ENCODE measurements at places on chromosomes 6 and 20.

DNA sequence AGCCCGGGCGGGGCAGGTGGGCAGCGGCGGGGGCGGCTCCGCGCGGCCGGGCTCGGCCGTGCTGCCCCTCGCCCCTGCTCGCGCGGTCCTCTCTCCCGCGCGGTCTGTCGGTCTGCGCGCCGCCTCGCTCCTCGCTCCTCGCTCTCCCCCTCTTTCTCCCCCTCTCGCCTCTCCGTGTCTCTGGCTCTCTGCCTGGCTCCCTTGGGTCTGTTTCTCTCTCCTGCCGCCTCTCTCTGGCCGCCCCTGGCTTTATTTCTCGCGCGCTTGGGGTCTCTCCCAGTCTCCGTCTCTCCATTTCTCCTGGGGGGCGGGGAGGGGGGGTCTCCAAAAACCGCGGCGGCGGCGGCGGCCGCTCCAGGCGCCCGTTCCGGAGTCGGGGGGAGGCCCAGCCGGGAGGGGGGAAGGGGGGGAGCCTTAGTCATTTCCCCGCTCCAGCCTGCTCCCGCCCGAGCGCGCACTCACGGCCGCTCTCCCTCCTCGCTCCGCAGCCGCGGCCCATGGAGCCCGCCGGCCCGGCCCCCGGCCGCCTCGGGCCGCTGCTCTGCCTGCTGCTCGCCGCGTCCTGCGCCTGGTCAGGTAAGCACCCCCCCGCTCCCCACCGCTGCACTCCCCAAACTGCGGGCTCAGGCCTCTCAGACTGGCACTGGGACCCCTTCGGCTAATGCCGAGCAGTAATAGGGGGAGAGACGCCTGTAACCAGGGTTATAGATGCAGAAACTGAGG, at the start of gene SIRPA:
TSS of gene SIRPA (plus strand) at position 457 of the 723 bp plus-strand sequence. CDS start at position 498, 41 bp downstream.
- DNase-seq: no peak

- DNase-seq: no peak
Measured at GRCh38 chr20:30286157-30286556, 971.3 kb upstream of the DEFB115 start.

DNA sequence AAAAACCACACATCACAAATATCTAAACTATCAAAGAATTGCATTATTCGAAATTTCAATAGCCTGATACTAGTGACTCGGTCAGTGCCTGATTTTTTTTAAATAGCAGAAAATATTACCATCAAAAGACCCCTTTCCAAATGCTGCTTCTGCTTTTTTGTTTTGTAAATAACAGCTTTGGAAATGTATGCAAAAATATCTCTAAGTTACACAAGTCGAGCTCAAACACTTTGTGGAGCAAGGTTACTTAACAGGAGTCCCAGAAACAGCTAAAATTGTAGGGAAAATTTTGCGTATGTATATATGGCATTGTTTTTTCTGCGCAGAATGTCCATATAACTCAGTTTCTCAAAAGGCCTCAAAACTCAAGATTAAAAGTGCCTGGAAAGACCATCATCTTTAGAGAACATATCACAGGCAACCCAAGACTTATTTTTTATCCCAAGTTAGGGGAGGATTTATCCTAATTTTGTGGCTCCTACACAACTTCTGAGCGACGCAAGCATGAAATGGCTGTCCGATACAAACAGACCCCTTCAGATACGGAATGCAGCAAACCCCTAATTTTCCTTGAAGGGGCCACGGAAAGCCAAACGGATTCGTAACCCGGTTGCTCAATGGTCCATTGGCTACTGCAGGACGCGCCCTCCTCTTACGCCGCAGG, 1.3 kb downstream of the CEP85L start:
- DNase-seq: no peak

GRCh38 chr6:97865612-97866011, 582.6 kb upstream of the MMS22L start:
- no peak for DNase-seq

DNA sequence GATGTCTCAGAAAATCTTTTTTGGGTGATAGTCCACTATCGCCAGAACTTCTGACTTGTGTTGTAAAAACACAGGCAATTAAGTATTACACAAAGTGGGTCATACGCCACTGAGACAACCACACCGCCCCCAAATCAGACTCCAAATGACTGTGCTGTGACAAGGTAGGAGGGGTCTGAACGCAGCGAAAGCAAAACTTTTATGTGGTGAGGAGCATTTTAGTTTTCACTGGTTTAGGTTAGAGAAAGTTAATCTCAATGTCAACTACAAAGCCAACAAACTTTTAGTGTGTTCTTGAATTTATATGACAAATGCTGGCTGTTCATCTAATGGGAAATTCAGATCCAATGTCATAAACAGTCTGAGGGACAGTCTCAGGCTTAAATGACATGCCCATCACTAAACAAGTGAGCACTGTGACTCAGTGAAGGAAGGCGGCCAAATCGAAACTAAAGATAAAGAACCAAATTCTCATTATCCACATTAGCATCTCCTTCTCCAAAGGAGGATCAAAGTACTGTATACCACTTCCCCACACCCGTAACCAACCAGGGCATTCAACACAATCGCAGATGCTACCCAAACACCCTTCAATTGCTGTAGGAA, 186.7 kb downstream of the GJA10 start:
- no peak for DNase-seq

DNA sequence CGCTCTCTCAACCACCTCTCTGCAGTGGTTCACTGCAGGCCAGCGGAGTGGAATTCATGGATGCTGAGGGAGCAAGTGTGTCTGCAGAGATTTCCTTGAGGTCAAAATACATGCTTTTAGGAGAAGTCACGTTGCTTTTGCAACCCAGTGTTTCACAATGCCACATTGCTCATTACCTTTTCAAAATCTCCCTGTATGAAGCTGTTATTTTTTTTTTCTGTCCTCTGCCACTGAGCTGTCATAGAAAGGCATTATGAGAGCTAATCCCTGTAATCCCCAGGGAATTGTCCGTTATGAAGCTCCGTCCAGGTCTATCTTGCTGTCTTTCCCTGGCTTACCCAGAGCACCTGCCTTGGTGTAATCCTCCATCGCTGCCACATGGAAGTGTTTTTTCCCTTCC, 60.5 kb upstream of the SLC22A23 start:
- no peak for DNase-seq

DNA sequence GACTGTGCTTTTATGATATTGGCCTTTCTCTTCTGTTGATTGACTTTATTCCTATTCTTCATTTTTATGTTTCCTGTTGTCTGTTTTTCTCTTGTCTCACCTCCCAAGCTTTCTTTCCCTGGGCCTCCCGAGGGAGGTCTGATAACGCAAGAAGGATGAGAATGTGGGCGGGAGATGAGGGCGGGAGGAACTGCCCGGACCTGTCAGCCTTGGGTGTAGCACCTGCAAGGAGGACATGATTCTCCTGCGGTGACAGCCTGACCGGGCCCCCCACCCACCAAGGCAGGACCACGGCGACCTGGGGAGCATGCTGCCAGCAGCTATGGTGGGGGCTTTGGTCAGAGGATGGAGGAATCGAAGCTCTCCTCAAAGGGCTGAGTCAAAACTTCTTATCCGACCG, 86.9 kb downstream of the PLEKHG1 start:
- no peak for DNase-seq

DNA sequence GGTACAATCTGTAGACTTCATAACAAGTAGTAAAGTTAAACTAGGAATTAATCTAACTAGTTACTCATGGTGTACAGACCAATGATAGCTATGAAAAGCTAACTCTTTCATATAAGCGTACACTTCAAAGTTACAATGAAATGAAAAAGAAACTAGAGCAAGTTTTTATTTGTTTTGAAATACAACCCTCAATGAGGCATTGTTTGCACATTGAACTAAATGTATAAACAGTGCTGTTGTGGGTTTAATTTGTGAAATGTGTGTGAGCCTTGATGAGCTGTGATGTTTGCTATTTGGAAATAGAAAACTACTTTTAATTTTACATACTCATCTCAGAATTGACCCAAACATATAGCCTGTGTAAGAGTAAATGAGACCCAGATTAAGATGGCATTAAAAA, 11.1 kb upstream of the EYA4 start:
- DNase-seq: no peak

DNA sequence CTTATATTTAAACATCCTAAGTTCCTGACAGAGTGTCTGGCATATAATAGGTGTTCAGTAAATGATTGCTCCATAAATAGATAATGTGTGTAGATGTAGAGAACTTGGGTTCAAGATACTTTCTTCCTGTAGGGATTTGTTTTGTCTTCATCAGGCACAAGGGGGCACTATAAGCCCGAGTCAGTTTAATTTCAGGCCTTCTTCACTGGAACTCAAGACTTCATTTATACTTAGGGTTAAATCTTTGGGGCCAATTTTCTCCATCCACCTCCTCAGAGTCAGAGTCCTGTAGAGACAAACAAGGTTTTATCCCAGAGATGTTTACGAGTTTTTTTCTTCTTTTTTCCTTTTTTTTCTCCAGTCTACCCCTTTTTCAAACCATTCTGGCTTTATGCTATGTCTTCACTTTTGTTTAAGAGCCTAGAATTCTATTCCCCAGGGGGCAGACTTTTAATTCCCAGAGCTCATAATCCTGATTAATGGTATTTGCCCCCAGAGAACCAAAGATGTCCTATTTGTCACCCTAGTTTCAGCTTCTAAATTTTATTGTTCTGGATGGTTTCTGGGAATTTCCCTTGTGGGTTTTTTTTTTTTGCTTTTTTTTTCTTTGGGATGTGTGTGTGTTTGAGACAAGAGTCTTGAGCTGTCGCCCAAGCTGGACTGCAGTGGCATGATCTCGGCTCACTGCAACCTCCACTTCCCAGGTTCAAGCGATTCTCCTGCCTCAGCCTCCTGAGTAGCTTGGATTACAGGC, 88.4 kb downstream of the HFE start:
- DNase-seq: no peak

DNA sequence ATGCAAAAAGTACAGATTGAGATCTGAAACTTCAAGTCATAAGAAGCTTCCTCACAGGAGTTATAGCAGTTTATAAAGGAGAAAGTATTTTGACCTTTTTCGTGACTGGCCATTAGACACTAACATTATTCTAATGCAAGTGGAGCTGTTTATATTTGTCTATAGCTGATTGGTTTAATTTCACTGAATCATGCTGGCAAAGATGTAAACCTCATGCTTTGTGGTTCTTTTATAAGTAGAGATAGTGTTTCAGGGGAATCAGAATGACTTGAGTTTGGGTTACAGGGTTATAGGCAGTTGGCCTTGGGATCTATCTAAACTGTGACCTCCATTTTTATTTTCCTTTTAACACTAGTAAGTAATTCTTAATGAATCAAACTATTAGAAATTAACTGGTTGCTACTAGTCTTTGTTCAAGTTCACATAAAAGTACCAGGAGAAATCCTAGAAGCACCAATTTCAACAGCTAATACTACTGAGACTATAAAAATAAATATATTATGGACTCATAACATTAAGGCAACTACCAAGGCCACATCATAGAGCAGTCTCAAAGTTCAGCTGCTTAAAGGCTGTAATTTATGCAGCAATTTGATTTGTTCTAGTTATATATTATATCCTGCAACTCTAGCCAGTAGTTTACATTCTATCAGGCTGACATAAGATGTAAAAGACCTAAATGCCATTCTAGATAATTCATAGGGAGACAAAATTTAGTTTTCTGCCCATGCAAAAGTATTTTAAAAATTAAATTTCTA, 94.0 kb downstream of the RNGTT start:
- DNase-seq: no peak

DNA sequence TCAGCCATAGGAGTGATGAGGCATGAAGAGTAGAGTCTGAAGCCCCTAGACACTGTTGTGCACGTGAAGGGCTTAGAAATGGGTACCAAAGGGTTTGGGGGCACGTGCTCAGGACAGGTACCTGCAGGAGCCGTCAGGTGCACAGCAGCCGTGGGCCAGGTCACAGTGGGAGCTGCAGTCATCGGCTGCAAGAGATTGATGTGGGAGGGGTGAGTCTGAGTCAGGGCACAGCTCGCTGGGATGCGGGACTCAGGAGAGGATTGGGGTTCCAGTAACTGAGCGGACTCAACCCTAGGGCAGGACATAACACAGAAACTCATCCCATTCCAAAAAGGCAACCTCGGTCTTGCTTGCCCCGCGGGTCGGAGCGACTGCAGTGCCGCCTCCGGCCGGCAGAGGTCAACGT, 1.1 kb downstream of the DLK2 start:
- DNase-seq: no peak

GRCh38 chr6:44699082-44699481, 311.6 kb downstream of the CDC5L start:
- DNase-seq: no peak

DNA sequence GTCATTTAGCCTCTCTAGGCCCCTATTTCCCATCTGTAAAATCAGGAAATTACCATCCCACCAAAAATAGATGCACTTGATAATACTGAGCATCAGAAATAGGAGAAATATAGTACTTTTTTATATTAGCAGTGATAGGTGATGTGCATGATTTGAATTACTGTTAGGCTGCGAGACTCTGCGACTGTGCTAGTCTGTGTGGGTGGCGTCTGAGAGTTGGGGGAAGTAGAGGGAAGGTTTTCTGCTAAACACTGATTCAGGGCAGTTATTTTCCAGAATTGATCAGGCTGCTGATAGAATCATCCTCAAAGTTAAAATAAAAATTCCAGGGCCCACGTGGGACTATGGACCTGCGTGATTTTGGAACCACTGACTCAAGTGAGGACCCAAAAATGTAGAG, 60.4 kb upstream of the ARMH2 start:
- DNase-seq: no peak

DNA sequence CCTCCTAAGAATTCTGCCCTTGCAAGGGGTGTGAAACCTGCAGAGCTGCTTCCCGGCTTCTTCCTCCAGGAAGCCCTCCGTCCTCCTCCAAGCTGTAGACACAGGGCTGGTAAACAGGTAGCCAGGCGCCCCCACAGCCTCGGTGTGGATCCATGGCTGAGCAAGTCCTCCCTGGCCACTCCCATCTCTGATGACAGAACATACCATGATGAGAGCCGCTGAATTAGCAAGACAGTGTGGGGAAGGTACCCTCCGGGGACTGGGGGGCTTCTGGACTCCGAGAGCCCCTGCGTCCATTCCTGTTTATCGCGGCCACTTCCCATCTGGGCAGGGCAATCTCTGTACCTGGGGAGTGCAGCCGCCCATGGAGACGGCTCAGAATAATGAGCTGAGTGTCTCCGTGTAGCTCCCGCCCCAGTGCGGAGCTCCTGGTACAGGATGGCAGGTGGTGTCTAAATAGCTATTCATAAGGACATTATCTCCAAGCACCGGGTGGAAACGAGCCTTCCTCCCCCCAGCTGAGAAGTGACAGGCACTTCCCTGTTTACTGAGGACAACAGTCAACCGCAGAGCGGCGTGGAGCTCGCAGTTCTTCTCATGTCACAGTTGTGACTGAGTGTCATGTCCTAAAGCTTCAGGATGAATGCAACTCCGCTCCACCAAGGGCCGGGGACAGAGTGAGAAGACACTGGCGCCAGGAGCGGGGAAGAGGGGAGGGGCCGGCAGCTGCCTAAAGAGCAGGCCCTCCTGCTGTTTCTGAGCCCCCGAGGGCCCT, 22.7 kb upstream of the NTSR1 start:
- peak; percentile 98 for DNase-seq

DNA sequence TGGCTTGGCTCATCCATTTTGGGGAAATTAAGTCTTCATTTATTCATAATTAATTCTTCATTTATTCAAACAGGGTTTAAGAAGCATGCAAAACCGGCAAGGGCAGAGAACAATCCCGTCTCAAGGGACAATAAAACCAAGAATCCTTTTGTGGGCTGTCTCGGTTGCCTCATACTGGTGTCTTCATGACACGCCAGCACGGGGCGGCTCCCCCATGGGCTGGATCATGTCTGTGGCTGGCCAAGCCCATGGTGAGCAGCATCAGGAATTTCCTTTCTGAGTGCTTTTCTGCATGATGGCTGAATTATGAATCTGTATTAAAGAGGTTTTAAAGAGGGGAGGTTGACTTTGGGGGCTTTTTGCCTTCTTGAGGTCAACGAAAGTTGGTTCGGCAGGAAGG, 38.3 kb upstream of the DUSP22 start:
- DNase-seq: no peak

- no peak for DNase-seq
Measured at GRCh38 chr20:17875981-17876385, 92.6 kb downstream of the SNX5 start.

All from DMS153 (cell line).